ENCODE measurements at places on chromosomes 3 and 15. TPM values are rescaled to one million over a fixed set of nuclear protein-coding genes. Genes with fewer than 3 reads are reported as not detected.
A peak's percentile ranks its signal among the peaks of the same experiment; 100 is the strongest.

DNA sequence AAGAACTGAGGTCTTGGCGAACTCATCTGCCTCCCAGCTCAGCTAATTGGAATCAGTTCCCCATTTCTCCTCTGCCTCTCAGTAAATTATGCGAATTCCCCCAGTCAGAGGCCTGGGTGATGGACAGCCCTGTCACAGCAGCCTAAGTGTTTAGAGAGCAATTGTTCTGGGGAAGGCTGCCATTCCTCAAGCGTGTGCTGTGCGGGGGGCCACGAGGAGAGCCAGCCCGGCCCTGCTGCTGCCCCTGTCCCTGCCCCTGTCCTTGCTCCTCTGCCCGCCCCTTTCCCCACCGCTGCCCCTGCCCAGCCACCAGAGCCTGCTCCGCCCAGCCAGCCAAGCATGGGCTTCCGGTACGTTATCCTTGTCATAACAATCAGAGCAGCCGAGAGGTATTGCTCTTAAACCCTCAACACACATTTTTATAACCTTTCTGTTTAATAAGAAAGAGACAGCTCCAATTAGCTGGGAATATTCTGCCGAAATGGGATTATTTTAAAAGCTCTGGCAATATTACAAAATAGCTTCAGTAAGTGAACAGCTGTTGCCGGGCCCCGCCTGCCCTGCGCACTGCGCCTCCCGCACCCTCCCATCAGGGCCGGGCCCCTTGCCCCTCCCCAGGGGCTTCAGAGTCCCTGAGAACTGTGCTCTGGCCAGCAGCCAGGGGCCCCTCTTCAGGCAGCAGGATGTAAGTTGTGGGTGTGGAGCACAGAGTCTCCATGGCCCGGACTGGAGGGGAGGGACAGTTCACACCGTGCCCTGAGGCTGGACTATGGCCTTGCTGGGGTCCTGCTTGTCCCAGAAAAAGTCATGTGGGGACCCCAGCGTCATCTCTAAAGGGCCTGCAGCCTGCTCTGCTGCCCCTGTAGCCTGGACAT is 12.4 kb upstream of the CACNA2D2 start:
- no peak for DNase-seq

- DNase-seq, result no peak
Measured at GRCh38 chr3:16647668-16648067, 42.4 kb upstream of the DAZL start.

- DNase-seq, result no peak
Measured at GRCh38 chr3:181757694-181758306, 46.1 kb downstream of the SOX2 start.

GRCh38 chr3:178823150-178823549 is 248.5 kb downstream of the ZMAT3 start:
- DNase-seq, result no peak

DNA sequence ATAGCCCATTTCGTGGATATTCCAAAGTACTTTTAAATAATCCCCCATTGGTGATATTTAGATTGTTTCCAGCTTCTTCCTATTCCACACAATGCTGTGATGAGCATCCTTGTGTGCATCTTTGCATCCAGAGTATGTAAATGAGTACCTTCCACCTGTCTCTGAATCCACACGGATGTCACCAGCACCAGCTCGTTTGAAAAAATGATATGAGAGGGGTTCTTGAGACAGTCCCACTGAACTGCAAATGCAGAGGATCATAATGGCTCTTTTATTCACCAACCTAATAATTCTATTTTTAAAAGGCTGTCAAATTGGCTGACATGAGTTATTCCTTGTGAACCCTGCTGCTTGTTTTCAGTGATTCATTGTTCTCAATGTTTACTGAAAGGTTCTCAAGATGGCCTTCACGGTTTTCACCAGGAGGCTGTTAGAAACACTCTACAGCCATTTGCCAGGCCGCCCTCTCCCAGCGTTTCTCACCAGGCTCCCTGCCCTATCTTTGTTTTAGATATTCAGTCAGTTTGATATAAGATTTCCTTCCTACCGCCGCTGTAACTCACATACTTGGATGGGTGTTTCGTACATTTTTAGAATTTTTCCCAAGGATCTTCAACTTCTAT is 96.7 kb upstream of the PTPRG start:
- DNase-seq, result no peak

DNA sequence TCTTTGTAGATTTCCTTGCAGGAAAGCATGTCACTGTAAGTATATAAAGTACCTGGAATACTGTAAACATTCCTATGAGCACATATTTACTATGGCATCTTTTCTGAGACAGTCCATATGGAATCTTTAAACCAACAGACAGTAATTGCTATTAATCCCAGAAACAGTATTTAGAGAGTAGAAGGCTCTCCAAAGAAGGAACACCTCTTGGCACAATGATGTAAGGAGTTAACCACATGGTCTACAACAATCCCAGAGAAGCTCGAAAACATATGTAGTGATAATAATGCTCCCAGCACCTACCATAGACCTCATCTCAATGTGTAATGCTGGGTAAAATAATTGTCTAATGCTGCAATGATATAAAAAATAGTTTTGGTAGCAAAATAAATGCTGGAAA is 95.8 kb upstream of the IL12A start:
- no peak for DNase-seq

GRCh38 chr3:30693470-30694120 is 87.2 kb downstream of the TGFBR2 start:
- DNase-seq, result peak; percentile 75

DNA sequence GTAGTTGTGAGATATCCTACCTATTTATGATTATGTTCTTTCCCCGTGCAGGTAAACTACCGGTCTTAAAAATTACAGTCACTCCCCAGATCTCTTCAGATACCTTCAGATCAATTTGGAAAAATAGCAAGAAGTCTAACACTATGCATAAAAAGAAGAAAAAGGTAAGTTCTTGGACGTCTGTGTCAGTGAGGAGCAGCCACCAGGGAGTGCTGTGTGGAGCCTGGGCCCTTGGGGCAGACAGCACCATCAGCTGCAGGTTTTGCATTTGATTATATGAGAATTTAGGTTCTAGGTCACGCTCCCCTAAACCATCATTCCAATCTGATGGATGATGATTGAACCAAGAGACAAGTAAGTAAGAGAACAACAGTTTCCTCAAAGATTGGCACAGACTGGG is 8.9 kb upstream of the RNF7 start:
- DNase-seq, result no peak

The CNTN3 gene
- total RNA-seq, result 3.5 TPM

The GP9 gene
- total RNA-seq, result not detected

The TBC1D2B gene
- total RNA-seq, result 21.6 TPM

The SRGAP3 gene
- total RNA-seq, result 19.8 TPM

The FAM81A gene
- total RNA-seq, result 1.1 TPM

The ARHGEF26 gene
- 0.63 TPM for total RNA-seq

The CD96 gene
- total RNA-seq, result not detected

The DNAJB8 gene
- not detected for total RNA-seq

All from MCF 10A (cell line).